ENCODE measurements at places on chromosomes 2 and 18.

DNA sequence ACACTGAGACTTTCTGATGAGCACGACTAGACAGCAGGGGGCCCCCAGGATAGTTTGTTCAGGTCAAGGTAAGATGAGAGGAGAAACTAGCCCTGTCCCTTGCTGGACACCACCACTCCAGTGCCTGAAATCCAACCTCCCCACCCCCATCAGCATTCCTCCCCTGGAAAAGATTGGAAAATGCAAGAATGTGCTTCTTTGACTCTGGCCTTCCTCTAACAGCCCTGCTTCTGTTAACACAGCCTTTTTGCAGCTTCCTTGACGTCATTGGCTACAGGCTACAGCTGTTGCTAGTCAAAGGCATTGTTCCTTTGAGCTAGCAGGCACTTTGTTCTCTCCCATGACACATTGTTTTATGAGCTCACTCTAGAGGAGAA is 20.1 kb upstream of the LTBP1 start:
- no peak for DNase-seq

DNA sequence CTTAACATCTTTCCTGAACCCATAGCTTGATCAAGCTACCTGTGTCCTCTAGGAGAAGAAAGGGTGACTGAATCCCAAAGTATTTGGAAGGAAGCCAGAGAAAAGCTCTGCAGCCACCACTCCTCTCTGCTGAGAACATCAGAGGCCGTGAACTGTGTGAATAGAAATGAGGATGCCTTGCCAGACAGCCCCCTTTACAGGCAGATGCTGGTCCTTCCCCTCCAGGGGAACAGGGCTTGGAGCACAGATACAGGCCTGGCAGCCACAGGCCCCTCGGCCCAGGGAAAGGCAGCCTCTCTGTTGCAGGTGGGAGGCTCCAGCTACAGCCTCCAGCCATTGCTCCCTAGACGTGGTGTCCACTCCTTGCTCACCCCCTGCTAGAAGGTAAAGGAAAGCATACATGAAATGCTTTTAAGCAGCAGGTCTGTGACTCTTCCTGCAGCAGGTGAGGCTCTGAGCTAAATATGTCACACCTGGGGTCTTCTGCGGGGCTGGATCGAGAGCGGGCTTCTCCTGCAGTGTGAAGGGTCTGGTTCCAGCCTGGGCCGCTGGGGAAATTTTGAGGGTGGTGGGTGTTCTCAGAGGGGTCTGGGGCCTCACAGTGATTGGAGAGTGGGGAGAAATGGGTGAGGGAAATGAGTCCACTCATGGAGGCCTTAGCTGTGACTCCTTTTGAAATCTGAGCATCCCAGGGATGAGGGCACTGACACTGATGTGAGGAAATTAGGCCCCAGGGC is 234.0 kb downstream of the KLHL29 start:
- no peak for DNase-seq

DNA sequence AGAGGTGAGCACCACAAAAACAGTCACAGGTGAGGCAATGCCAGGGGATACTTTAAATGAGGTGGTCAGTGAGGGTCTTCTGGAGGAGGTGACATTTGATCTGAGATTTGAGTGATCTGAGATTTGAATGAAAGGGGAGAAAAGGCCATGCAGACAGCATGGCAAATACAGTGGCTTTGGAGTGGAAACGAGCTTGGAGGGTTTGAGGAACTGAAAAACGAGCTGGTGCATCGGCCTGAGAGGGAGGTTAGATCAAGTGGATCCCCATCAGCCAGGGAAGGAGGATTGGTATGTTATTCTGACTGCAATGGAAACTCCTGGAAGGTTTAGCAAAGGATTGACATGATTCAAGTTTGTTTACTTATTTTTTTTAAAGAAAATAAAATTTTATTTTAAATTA is 245.1 kb downstream of the KCNS3 start:
- no peak for DNase-seq

GRCh38 chr2:240510513-240511210 is 47.1 kb downstream of the ANKMY1 start:
- DNase-seq, result no peak

GRCh38 chr2:127134833-127135830 is 28.2 kb upstream of the BIN1 start:
- DNase-seq, result no peak

DNA sequence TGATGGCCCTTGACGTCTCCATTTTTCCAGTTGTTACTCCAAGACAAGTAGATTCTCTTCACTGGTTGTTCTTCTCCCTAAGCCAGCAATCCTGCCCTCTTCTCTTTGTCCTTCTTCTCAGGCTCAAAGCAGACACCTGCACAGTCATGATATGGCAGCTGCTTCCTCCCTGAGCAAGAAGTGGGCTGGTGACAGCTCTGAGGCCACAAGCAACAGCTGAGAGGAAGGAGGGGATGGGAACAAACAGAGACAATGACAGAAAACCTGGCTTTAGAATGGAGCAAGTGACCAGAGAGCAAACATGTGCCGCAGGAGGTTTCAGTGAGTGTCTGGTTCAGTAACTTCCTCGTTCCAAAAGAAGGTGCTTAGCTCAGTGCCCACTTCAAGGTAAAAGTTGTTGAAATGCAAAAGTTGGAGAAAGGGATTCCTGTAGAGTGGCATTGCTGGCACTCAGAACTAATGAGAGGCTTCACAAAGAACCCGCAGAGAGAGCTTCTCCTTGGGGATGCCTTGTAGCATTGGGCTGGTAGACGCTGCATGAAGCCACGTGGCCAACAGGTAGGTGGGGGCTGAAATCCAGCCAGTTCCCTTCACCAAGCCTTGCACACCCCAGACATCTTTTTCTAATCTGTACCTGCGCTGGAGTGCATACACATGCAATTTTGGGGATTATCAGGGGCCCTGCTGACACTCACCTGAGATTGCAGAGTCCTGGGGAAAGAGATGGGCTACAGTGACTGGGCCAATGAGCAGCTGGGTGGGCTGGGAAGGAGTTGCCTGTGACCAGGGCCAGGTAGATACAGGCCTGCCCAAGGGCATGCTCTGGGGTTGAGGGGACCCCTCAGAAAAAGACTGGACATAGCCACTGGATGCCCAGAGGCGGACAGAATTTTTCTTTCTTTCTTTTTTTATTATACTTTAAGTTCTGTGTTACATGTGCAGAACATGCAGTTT is 153.3 kb upstream of the RAB12 start:
- DNase-seq, result no peak

DNA sequence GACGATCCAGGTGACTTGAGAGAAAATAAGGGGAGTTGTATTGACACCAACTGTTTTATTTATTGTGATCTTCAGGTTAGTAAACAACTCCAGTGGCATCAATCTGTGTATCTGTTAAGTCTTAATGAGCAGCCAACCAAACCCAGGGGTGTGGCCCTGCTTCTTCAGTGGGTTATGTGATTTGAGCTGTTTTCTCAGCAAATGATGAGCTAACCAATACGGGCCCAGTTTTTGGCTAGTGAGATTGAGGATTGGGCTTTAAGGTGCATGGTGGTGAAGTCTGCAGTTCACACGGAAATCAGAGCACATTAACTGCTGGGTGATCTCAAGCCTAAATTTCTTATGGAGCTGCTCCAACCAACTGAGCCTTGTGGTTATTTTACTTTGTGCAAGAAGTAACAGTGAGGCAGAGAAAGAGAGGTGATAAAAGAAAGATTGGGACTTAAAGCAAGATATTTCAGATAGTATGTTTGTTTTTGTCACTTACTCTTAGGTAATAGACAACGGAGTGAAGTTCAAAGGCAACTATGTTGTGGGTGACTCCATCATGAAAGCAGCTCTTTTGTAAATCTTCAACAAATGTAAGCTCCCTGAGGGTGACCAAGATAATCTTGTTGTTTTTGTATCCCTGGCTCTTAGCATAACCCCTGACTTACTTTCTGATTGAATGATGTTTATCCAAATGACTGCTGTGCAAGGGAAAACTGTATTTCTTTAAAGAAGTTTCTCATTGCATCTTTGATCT is 2.4 kb downstream of the MTCL1 start:
- no peak for DNase-seq

GRCh38 chr2:165056564-165056963 is 101.2 kb upstream of the SLC38A11 start:
- DNase-seq, result no peak

- no peak for DNase-seq
Measured at GRCh38 chr18:23133860-23134779, 1.2 kb upstream of the CABLES1 start.

DNA sequence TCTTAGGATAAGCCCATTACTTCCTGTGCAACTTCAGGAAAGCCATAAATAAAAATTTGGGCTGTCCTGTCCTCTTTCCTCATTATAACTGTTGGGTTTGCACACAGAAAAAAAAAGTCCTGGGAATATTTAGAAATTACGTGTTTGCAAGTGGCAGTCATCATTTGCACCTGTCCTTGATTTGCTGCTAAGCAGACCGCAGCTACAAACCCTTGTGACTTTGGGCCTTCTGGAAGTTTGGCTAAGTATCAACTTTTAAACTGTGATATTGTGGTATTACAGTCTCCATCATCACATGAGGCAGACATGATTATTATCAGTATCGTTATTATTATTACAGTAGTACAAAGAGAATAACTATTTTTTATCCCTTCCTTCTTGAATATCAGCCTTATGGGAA is 260.7 kb upstream of the SESTD1 start:
- DNase-seq, result no peak

GRCh38 chr2:74908748-74909444 is 49.5 kb upstream of the POLE4 start:
- no peak for DNase-seq

- DNase-seq, result no peak
Measured at GRCh38 chr18:56165601-56166355, 472.6 kb downstream of the TXNL1 start.

GRCh38 chr2:119696494-119697030 is 17.6 kb downstream of the TMEM177 start:
- DNase-seq, result no peak

DNA sequence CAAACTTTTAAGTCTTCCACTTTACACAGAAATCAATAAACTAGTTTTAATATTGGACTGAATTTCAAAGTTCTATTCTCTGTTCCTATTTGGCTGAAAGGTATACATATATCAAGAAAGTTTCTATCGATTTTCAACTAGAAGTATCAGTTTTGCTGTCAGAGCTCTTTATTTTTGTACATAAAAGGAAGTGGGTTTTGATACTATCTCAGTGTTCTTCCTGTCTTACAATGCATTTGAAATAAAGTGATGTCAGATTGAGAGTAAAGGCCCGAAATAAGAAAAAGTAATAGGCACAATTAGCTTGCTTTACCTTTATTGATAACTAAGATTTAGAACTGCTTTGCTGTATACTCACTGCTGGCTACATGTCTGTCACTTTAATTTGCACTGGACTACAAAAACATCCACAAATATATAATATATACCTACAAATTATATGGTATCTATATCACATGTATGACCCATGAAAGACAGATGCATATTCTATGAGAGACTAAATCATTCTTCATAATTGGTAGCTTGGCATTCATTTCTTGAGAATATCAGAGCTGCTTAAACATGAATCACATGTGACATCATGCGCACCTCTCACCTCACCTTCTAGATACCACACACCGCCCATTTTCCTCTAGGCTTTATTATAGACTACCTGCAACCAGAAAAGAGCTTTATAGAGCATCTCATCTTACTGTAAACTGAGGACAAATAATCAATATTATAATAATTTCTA is 83.6 kb downstream of the ASXL2 start:
- DNase-seq, result no peak

- no peak for DNase-seq
Measured at GRCh38 chr18:13450289-13451212, 232.0 kb downstream of the LDLRAD4 start.

DNA sequence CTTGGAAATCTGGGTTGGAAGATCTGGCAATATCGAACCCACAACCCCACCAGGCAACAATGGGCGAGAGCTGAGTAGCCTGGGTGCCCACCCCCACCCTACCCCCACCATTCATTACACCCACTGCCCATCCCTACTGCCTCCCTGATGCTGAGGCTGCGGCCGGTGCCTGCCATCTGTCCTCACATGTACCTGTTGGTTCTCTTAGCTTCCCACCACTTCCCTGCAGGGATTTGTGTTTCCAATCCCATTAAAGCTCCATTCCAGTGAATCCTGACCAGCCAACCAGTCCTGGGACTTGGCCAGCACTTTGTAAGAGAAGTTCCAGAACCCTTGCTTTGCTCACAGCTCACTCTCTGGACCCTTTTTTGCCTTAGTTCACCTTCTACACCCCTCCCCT is 163.0 kb upstream of the SH3BP4 start:
- DNase-seq, result no peak

DNA sequence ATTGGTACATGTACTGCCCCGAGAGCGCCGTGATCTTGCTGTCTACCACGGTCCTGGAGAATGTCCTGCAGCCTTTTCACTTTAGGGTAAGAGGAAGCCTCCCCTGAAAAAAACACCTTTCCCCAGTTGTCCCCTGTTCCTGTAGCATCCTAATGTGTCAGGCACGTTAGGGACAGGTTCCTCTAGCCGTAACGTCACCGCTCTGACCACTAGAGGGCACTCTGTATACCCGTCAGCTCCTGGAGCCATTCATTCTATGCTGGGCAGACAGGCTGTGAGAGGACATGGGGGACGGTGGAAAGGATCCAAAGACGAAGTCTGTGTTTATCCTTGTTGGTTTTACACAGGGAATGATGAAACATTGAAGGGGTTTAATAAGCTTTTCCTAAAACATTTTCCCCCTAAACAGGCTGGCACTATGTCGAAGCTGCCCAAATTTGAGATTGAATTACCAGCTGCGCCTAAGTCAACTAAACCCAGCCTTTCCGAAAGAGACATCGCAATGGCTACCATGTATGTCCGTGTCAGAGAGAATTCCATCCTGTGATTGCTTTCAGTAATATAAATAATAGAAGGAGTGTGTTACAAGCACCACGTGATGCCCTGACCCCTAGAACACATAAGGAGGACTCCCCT is 12.7 kb downstream of the RMC1 start:
- peak; percentile 40 for DNase-seq

- no peak for DNase-seq
Measured at GRCh38 chr2:62234755-62235655, 39.1 kb downstream of the B3GNT2 start.

DNA sequence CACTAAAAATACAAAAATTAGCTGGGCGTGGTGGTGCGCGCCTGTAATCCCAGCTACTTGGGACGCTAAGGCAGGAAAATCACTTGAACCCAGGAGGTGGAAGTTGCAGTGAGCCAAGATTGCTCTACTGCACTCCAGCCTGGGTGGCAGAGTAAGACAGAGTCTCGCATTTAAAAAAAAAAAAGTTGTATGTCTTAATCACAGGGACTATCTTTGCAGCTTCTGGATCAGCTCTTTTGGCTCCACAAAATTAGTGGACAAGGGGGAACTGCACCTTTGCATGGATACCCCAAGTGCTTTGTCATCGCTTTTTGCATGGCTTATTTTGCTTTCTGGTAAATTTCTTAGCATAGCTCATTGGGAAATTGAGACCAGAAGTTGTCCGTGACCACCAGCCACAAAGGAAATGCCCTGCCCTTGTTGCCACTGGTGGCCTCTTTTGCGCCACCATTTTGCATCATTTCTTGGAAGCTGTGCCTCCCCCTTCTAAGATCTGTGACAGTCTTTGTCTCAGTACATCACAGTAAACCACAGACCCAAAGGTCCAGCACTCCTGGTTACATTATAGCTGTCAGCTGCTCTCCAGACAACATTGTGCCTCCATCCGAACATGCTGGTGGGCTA is 43.9 kb upstream of the PCBP1 start:
- no peak for DNase-seq

- no peak for DNase-seq
Measured at GRCh38 chr2:174776675-174777074, 12.4 kb upstream of the CHRNA1 start.

All from stimulated activated CD8-positive, alpha-beta memory T cell treated with anti-CD3 and anti-CD28 coated beads, Interleukin-4, amount 100 ng/mL, for 1 hour (primary cell).